ENCODE measurements at places on chromosomes 6 and 20. TPM values are rescaled to one million over a fixed set of nuclear protein-coding genes. Genes with fewer than 3 reads are reported as not detected.

DNA sequence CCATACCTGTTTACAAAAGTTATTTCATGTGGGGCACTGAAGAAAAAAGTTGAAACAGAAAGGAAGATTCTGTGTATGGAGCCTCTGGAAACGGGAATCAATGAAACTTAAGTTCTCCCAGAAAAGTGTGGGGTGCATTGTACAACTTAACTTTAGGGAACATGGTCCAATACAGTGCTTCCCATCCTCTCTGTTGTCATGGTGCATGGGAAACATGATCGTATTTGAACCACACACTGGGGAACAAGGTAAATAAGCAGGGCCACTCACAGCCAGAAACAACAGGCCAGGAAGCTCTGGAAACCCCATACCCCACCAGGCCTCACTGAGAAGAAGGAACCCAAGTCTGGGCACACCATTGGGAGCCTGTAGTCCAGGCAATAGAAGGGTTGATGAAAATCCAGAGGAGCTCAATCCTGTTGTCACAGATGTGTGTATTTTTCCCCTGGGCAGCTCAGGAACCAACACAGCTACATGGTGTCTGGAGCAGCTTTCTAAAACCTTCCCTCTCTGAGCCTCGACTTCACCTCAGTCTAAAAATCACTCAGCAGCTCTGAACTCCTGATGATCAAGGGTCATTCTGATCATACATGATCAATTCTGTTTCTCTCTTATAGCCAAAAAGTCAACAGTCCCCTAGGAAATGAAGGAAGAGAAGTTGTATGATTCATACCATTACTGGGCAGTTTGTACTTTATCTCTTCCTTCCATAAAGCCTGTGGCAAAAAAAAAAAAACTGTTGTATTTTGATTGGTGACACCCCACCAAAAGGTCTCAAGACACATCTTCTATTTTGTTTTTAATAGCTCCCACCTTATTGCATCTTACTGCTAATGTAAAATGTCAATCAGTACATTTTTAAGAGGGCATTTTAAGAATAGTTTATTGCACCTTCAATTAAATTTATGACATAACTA, 198.5 kb upstream of the TAB2 start:
- DNase-seq = no peak

- no peak for DNase-seq
These were observed 2.5 kb downstream of the CST7 start for GRCh38 chr20:24951536-24952083.

GRCh38 chr6:82980086-82980485, 85.6 kb downstream of the UBE3D start:
- DNase-seq = peak; percentile 65

DNA sequence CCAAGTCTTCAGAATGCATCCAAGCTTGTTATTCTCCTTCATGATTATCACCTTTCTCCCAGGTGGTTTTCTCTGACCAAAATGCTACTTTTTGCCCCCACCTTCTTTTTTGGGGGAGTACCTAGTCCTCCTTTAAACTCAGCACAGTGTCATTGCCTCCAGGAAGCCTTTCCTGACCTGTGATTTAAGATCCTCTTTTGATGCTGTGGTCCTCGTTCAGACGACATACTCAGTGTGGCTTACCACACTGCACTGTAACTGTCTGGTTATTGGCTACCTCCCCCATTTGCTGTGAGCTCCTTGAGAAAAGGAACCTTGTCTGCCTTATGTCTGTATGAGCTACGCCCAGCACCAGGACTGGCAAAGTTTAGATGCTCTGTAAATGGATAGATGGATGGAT, 14.6 kb downstream of the SAYSD1 start:
- no peak for DNase-seq

DNA sequence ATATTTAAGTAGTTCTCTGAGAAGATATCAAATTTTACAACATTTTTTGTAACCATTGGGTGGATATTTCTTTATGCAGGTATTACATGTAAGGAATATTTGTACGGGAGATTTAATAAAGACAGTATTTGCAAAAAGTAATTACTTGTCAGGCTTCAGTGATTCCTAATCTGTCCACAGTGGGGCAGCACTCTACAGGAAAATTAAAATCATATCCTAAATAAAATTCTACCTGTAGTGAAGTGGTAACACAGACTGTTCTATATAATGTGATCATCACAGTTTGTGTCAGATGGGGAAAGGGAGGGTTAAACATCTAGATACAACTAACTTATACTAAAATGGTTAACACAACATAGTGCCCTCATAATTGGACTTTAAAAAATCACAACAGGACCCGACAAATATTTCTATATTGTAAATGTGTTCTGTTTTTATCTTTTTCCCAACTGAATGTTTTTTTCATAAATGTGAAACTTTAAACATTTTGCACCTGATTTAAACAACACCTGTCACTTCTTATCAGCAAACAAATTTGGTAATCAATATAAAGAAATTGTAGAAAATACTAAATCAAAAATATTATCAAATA, 145.6 kb upstream of the MANEA start:
- DNase-seq = no peak

DNA sequence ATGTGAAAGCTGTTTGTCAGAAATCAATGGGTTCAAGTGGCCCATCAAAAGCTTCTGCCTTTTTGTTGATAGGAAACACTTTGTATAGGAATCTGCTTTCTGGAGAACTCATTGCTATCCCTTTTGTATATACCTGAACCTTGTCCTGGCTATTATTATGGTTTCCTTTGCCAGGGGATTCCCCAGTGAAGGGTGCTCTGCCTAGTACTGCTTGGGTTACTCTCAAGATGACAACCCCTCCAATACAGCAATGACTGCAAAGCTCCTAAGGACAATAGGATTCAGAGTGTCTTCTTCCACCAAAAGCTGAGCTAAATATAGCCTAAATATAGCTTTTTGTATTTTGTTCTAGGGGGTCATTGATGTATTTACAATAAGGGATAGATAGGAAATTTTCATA, 54.0 kb upstream of the PTPRK start:
- DNase-seq = no peak

The MUCL3 gene
- polyA plus RNA-seq = not detected

All from foreskin keratinocyte (primary cell).